ELR (cell line): ENCODE measurements at places on chromosomes 16 and 17.

- no peak for DNase-seq
Measured at GRCh38 chr16:80986557-80986956, 20.1 kb downstream of the CMC2 start.

GRCh38 chr17:19311016-19311415, 51.5 kb downstream of the B9D1 start:
- DNase-seq: no peak

- DNase-seq: no peak
Measured at GRCh38 chr16:77408607-77409006, 26.2 kb downstream of the ADAMTS18 start.

DNA sequence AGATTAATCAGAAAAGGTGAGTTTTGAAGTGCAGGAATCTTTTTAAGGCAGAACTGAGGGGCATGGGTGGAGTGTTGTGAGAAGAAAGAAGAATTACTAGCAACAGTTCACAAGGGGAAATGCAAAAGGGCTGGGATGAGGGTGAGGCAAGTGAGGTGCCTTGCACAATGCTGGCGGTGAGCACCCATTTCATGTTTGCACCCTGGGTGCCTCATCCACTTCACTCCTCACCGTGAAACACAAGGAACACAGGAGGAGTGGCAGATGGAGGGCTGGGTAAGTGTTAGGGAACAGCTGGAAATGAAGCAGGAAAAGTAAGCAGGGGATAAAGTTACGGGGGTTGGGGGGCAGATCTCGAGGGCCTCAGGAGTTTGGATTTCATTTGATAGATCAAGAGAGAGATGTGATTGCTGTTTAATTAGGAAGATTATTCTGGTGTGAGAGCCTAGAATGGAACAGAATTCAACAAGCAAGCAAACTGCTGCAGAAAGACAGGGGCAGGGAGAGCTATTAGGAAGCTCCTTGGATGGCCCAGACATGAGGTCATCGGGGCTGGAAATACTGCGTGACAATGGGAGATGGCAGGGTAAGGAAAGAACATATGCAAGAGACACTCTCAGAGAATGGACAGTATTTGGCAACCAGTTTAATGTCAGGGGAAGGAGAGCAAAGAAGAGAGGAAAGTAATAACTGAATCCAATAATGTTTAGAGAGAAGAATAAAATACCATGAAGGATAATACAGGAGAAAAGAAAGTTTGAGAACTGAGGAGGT, 8.3 kb upstream of the HEATR6 start:
- peak; percentile 76 for DNase-seq

- no peak for DNase-seq
Measured at GRCh38 chr16:28930652-28931051, 1.1 kb upstream of the CD19 start.

DNA sequence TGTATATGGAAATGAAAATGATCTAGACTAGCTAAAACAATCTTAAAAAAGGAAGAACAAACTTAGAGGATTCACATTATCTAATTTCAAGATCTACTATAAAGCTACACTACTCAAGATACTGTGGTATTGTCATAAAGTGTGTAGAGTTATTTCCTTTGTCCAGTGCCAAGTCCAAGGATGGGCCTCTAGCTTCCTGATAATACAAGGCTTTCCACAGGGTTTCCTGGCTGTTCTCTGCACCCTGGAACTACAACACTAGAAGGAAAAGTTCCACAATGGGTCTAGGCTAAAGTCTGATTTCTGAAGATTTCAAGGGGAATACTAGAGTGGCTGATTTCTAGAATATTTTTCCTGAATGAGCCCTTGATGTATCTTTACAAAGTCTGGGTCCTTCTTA, 34.2 kb downstream of the TBC1D3B start:
- no peak for DNase-seq

- no peak for DNase-seq
Measured at GRCh38 chr16:24609417-24609739, 70.0 kb downstream of the RBBP6 start.

DNA sequence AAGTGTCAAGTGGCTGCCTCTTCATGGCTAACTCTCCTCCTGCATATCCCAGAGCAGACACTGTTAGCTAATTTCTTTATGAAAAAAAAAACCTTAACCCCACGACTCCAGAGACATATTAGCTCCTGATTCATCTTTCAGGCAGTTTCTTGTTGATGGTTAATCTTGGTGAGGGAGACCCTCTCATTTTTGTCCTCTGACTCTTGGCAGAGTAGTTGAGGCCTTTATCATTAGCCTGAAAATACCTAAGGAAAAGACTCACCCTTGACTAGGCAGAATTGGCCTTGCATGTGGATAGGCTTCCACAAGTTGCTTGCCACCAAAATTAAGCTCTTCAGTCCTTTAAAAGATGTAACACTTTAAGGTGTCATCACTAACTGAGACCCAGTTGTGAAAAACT, 4.0 kb downstream of the CRYBA1 start:
- peak; percentile 85 for DNase-seq

DNA sequence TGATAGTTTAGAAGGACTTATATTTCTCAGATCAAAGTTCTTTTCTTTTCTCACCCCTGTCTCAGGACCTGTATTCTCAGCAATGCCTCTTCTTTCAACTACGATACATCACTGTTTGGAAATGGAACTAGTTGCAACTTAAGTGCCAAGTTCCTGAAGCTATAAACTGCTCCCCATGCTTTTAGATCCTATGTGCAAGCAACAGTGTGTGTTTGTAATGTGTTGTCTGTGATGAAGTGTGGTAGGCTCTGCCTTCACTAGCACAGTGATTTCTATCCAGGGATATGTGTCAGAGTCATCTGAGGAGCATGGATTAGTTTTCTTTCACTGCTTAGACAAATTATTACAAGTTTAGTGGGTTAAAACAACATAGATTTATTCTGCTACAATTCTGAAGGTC, 18.4 kb downstream of the ZP2 start:
- no peak for DNase-seq

DNA sequence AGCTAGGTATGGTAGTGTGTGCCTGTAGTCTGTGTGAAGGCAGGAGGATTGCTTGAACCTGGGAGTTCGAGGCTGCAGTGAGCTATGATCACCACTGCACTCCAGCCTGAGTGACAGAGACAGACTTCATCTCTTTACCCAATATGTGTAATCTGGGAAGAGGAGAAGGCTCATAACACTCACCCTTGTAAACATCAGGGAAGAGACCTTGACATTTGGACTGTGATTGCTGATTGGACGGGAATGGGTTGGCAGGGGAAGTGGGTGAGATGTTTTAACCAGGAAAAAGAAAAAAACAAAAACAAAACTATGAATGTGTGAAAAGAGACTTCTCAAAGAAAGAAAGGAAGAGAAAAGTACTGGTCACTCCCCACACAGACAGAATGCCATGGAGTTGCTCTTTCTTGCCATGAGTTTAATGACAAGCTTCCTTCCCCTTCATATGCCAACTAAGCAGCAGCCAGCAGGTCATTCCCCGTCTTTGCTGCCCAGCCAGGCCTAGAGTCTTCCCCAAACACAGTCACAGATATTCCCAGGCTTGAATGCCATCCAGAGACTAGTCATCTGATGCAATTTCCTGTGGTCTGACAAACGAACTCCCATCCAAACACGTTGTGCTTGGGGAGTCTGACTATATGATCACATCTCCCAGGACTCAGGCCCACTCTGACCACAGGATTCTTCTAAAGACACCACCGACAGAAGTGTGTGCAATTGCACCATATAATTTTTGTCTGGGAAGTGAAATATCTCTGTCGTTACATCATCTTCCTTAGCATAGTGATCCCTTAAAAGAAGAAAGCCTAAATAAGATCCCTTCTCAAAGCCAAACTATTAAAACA, 3.6 kb upstream of the XAF1 start:
- peak; percentile 99 for DNase-seq

- no peak for DNase-seq
Measured at GRCh38 chr16:88345721-88346560, 36.8 kb upstream of the ZNF469 start.
